ENCODE measurements at places on chromosomes 1 and 21.

- DNase-seq = no peak
Measured at GRCh38 chr1:173202424-173203145, 4.5 kb downstream of the TNFSF4 start.

DNA sequence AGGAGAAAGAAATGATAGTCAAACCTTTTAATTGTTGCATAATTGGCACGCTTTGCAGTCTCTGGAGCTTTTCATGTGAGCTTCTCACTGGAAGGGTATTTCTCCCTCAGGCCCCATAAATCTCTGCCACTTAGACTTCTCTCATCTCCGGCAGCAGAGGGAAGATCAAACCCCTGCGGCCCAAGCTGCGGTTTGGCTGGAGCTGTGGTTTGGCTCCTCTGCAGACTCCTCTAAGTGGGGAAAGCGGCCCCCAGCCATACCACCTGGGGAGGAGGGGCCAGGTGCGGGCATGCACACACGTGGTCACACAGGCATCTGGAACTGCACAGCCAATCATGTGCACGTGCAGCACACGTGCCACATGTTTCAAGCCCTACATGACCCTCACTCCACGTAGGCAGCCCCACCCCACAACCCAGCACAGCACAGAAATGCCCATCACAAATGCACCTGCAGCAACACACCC is 58.3 kb downstream of the UBE2T start:
- DNase-seq = no peak

DNA sequence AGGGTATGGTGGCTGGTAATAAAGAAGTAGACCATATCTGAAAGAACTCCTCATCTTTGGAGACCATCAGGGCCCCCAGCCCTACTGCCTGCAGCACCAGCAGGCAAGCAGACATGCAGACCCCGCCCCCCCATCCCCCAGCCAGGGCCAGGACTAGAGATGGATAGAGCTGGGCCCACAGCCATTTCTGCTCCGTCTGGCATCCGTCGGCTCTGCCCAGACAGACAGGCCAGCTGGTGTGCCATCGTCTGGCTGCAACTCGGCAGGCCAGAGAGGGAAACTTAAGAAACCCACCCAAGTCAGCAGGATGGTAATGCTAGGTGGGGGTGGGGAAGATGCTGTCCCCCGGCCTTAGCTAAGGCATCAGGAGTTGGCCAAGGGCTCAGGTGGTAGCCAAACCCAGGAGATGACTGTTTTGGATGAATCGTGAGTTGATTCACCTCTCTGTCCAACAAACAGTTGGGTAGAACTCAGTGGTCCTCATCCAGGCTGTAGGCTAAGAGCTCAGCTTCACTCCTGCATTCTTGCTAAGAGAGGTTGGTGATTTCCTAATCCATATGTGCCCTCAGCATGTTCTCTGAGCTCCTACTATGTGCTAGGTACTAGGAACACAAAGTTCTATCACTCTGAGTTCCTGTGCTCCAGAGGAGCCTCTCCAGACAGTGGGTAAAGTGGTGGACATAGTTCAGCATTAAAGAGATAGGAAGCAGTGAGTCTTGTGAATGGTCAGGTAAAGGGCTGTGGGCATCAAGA is 23.2 kb upstream of the TMEM222 start:
- no peak for DNase-seq

GRCh38 chr21:43273708-43274021 is 104.9 kb downstream of the CRYAA start:
- DNase-seq = no peak

DNA sequence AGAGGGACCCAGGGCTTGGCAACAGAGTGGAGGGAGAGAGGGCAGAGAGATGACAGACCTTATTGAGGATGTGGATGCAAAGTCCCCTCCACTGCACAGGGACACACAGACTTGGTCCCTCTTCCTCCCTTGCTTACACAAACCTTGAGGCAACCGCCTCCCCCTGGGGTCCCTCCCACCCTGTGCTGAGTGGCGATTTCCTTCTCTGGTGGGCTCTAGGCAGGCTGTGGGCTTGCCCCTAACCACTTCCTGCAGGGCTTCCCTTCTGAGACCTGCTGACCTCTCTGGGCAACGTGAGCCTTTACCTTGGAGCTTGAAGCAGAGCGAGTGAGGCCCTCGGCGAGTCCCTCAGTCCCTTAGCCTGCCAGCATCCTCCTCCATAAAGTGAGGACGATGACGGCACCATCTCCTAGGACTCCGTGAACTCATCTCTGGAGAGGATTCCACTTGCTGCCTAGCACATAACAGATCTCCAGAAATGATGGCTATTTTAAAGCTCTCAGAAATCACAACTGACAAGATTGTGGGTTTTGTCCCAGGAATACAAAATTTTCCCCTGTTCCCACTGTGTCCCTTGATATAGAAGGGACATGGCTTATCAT is 25.0 kb downstream of the KIAA1614 start:
- no peak for DNase-seq

GRCh38 chr1:63148825-63149645 is 173.3 kb upstream of the FOXD3 start:
- no peak for DNase-seq
